ENCODE measurements at places on chromosomes 5 and 9. TPM values are rescaled to one million over a fixed set of nuclear protein-coding genes. Genes with fewer than 3 reads are reported as not detected.

The GOLGA1 gene
- 23.4 TPM for total RNA-seq

The TNFSF15 gene
- 12.2 TPM for total RNA-seq

The NTMT1 gene
- 33.0 TPM for total RNA-seq

The BARHL1 gene
- 0.11 TPM for total RNA-seq

The PCDHAC2 gene
- total RNA-seq = 12.1 TPM

The TOR1B gene
- total RNA-seq = 15.3 TPM

GRCh38 chr5:83368319-83368718 lies 103.2 kb upstream of the VCAN start:
- no peak for DNase-seq

DNA sequence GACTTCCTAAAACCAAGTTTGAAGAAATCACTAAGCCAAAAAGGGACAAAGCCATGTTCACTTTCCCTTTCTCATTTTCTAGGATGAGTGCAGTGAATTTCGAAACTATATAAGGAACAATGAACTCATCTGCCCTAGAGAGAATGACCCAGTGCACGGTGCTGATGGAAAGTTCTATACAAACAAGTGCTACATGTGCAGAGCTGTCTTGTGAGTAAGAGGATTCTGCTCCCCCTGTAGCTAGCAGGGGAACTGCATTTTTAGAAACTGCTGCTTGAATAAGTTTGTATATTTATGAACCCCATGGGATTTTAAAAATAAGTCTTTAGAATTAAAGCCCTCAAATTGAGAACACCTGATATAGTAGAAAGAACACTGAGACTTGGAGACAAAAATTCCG lies 42.7 kb upstream of the SPINK14 start:
- DNase-seq = no peak

- no peak for DNase-seq
Measured at GRCh38 chr9:105993116-105993854, 298.9 kb downstream of the TMEM38B start.
